ENCODE measurements at places on chromosomes 16 and 17.

GRCh38 chr16:25189305-25189704 lies 27.4 kb upstream of the AQP8 start:
- DNase-seq, result no peak

DNA sequence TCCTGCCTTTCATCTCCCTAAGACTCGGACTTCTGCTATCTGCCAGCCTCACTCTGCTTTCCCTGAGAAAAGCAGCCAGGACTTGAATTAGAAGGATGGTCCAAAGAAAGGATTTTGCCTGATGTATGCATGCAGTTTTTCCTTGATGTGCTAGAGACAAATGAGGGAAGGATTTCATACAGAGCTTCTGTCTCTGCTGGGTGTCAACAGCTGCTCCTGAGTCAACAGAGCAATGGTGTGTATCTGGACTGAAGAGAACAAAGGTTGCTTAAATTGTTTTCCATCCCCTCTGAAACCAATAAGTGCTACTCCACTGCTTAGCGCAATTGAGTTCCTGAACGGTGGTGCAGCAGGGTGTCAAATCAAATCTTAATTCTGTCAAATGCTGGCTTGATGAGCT lies 680.6 kb upstream of the C16orf82 start:
- DNase-seq, result no peak

DNA sequence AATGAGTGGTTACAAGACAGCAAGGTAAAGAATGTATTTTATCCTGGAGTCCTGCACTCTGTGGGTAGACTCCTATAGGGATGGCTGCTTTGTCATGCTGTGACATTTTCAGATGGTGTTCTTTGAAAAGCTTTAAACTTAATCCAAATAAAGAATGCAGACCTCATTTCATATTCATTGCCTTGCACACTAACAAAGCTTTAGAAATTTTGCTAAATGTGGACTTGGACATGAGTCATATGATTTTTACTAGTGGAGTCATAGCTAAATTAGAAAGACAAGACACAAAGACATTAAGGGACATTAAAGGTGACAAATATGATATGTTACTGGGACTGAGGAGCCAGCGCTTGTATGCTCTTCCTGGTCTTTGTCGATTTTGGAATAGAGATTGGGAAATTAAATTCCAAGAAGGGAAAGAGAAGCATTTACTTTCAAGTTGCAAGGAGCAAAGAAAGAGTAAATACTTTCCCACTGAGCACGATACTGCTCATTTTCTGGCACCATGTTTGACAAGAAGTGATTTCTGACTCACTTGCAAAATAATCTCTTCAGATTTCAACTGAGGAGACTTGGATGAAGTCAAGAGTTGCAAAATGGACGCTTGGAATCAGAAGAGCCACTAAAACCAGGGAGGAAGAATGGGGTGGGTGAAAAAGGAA lies 152.9 kb upstream of the MYOCD start:
- DNase-seq, result no peak

DNA sequence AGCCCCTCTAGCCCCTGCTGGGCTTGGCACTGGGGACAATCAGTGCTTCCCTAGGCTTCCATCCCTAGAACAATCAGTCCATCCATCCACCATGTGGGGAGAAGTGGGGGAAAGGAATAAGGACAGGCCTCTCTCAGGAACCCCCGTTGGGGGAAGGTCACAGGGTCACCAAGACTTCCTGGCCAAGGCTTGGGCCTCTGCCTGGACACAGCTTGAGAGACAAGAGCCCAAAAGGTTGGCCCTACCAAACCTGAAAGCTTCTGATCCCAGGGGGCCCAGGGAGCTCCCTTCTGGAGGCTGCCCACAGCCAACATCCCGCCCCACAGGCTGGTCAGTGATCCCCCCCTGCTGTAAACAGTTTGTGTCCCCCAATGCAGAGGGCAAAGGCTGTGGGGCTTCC lies 16.2 kb upstream of the MTMR4 start:
- no peak for DNase-seq

DNA sequence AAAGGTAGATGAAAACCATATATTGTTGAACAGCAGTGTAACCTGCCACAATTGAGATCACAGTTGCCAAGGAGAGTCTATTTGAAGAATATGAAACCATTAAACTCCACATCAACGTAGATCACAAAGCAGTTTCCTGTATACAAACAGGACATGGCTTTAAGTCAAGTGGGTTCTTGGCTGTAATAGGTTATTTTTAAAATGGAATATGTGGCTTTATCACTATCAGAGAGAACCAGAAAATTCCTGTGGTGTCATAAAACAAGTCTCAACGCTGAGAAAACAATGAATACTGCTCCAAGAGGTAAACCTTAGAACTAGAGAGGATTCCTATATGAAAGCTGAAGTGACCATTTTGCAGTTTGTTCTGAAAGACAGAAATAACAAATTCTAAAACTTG lies 999.7 kb downstream of the CDH11 start:
- DNase-seq, result no peak

- peak; percentile 60 for DNase-seq
Observed at GRCh38 chr17:63446753-63447470, 806 bp upstream of the CYB561 start.

DNA sequence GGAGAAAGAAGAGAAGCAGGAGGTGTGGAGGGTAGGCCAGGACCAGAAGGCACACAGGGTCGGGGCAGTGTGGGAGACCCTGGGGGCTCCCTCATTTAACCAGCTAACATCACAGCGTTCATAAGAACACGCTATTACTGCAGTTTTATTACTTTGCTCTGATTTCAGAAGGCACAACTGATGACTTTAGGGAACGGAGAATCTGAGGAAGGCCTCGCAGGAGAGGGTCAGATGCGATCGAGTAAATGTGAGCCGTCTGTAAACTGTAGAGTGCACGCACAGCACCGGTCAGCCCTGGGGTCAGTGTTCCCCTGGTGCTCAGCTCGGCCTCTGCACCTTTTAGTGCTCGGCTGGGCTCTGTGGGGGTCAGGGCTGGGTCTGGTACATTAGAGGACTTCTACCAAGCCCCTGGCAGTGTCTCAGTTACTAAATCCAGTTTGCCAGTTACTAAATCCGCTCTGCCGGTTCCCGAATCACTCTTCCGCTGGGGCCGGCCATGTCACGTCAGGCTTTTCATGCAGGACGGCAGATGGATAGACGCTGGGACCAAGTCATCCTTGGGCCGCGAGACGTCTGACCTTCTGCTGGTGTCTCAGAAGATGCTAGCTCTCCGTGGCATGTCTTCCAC lies 325.9 kb downstream of the SEC14L1 start:
- no peak for DNase-seq

DNA sequence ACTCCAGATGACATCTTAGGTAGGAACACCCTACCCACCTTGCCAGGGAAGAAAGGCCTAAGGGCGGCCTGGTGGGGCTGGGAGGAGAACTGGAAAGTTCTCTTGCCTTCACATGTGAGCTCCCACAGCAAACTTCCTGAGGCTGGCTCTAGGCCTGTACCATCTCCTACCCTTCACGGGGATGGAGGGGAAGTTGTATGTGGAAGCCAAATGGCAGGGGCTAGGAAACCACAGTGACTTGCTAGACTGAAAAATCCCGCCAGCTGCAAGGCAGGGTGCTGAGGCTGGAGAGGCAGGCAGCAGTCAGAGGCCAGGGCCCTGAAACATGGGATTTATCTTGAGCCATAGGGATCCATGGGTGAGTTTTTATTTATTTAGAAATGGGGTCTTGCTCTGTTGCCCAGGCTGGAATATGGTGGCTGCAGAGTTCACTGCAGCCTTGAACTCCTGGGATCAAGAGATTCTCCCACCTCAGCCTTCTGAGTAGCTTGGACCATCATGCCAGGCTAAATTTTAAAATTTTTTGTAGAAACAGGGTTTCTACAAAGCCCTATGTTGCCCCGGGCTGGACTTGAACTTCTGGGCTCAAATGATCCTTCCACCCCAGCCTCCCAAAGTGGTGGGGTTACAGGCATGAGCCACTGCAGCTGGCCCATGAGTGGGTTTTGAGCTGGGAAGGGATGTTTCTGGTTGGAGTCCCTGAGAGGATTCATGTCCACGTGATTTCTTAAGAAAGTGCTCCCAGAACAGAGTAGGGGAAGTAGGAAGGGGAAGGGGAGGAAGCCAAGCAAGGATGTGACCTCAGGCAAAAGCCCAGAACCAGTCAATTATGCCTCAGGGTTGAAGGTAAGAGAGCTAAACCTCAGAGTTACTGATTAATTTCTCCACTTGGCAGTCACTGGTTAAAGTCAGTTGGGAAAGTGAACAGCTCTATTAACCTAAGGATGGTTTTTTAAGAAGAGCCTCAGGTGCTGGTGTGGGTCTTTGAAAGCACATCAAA lies 4.0 kb upstream of the KAT8 start:
- DNase-seq, result no peak

GRCh38 chr16:79595231-79595641 lies 5.3 kb downstream of the MAF start:
- no peak for DNase-seq

GRCh38 chr16:400061-400591 lies 1.6 kb upstream of the DECR2 start:
- DNase-seq, result no peak

GRCh38 chr16:87723226-87723623 lies 42.6 kb downstream of the KLHDC4 start:
- peak; percentile 40 for DNase-seq

DNA sequence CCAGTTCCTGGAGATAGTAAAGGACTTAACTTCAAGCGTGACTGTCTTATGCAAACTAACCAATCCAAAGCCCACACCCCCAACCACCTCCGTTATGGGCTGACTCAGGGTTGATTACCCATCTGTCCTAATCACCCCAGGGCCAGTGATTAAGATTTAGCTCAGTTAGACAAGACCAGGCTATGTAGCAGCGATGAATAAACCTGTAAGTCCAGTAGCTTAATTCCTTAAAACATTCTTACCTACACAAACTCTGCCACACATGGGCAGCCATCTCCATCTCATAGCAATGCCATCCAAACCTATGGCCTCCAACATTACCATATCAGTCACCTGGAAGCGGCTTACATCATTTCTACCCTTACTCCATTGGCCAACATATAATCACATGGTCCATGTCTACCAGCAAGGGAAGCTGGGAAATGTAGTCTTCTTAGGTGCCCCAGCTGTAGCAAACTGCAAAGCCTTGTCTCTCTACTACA lies 266.7 kb downstream of the SHISA9 start:
- peak; percentile 52 for DNase-seq

DNA sequence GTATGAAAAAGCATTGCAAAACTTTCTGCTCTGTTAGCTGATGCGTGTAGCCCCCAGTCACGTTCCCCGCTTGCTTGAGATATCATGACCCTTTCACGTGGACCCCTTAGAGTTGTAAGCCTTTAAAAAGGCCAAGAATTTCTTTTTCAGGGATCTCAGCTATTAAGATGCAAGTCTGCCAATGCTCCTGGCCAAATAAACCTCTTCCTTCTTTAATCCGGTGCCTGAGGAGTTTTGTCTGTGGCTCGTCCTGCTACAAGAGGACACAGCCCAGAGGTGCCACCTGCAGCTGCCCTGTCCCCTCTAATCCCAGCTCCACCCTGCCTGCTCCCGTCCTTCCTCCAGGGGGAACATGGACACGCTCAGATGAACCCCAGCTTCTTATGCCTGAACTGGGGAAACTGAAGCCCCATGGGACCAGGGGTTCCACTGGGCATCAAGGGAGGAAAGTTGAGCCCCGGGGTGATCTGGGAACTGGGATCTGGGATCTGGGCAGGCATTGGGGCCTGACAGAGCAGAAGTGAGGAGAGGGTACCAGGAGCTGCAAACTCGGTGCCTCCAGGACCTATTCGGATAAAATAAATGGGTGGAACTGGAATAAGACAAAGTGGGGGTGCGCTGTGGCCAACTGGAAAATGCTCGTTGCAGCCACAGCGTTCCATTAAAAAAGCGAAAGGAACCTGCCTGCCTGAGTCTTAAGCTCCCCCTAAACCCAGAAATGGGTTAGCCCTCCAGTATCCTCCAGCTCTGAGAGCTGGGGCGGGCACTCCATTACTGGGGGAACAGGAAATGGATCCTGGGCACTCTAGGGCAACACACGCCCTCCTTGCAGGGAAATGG lies 19.7 kb downstream of the QPRT start:
- DNase-seq, result no peak

GRCh38 chr17:67525239-67526135 lies 148.4 kb downstream of the PITPNC1 start:
- no peak for DNase-seq

DNA sequence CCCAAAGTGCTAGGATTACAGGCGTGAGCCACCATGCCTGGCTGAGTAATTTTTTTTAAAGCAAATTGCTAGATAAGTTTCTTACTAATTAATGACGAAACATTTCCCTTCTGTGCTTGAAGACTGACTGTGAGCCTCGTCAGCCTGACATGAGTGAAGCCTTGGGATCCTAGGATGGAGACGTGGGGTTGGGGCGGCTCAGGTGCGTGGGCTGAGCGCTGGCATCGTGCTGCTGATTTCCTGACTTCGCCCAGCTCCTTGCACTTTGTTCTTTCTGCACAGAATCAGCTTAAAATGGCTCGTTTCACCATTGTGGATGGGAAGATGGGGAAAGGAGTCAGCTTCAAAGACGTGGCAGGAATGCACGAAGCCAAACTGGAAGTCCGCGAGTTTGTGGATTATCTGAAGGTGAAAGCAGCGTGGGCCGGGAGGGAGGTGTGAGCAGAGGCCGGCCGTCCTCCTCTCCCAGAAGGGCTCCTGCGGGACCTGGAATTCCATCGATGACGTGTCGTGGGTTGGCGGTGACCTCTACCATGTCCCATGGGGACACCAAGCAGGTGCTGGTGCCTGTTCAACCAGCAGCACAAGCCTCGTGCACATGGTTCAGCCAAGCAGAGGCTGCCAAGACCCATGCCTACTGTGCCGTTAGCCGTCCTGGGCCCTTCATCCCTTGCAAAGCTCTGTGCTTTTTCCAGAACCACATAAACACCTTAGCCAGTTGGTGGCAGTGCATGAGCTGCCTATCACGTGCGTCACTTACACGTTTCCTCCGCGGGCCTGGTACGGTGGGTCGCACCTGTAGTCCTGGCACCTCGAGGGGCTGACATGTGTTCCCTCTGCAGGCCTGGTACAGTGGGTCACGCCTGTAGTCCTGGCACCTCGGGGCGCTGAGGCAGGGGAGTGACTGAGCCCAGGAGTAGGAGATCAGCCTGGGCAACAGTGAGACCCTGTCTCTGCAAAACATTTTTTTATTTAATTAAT lies 22.5 kb downstream of the SPG7 start:
- no peak for DNase-seq
